ENCODE measurements at places on chromosomes 4 and X.

GRCh38 chrX:33725535-33726210 is 406.4 kb downstream of the FAM47A start:
- DNase-seq: no peak

- no peak for DNase-seq
These were observed 2.0 kb downstream of the RAPGEF2 start for GRCh38 chr4:159104694-159105414.

DNA sequence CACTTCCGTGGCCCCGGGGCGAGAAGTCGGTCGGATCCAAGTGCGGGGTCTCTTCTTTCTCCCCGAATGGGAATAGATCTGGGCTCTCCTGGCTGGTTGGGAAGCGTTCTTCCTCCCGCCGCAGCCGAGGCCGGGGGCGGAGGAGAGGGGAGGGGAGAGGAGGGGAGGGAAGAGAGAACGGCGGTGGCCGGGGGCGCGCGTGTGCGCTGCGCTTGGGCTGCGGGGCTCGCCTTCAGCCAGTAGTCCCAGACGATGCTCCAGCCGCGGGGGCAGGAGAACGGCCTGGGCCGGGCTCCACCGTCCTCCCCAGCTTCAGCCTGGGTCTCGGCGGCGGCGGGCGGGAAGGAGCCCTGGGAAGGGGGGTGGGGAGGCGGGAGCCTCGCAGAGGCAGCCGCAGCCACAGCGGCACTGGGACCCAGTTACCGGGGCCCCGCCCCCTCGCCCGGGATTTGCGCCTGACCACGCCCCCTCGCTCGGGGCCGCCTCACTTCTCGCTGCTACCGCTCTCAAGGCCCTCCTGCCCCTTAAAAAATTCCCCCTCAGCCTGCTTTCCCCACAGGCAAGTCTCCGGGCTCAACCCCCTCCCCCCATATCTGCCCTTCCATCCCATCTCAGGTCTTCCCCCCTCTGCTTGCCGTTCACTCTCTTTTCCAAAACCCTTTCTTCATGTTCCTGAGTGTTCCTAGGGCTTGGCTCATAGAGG is at the start of gene FGD1:
FGD1 (minus strand) TSS at position 421 of the 703 bp plus-strand sequence. CDS start 802 bp downstream, outside the sequence.
- DNase-seq: peak; percentile 24

DNA sequence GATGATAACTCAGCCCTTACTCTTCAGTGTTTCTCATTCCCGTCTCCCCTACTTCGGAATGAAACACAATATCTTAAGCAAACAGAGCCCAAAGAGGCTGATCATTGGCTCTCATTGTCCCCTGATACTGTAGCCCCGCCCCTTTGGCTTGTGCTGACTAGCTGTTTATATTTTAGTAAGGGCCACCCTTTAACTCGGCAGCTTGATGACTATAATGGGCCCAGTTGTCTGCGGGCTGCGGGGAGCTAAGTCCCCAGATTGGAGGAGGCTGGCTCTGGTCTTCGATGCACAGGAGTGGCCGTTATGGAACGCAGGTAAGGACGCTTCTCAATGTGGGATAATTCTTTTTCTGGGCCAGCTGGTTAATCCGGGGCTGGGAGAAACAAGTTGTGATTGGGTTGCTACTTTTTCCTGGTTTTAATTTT is at the start of gene TRIM2:
TRIM2 (plus strand) TSS at position 197 of the 425 bp plus-strand sequence; CDS start at position 285, 88 bp downstream.
- no peak for DNase-seq

DNA sequence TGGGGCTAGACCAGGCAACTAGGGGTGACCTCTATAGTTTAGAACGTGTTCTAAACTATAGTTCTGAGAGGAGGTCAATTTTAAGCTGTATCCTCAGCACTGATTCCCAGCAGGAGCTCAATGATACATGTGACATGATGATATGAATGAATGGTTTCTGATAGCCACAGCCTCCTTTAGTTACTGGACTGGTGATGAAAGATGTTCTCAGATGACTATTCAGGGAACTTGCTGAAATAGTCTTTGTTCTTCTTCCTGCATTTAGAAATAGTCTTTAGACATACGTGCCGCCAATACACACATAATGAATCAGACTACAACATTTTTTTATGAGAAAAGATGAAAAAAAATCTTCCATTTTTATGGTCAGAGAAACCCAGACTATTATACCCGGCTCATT is 116.3 kb upstream of the TMEM150C start:
- no peak for DNase-seq

- DNase-seq: no peak
These were observed 108.9 kb upstream of the ADAMTS3 start for GRCh38 chr4:72677886-72678285.

GRCh38 chr4:155552180-155552579 is 114.5 kb upstream of the GUCY1A1 start:
- DNase-seq: no peak

- DNase-seq: no peak
These were observed 245.9 kb downstream of the CRLF2 start for GRCh38 chrX:966396-967070.
